ENCODE measurements at places on chromosomes 7 and 10.

GRCh38 chr10:14060320-14061070 lies 270.2 kb downstream of the FRMD4A start:
- no peak for DNase-seq

GRCh38 chr7:37031571-37032257 lies 307.4 kb upstream of the AOAH start:
- peak; percentile 21 for DNase-seq

GRCh38 chr7:32075612-32076011 lies 5.4 kb upstream of the PDE1C start:
- no peak for DNase-seq

- no peak for DNase-seq
Observed at GRCh38 chr10:55400075-55400849, 599.2 kb upstream of the PCDH15 start.

Data from stimulated activated CD4-positive, alpha-beta T cell treated with anti-CD3 and anti-CD28 coated beads, Interleukin-12 subunit alpha, Interleukin-12 subunit beta, amount 100 ng/mL, for 48 hours (primary cell).